Activated B cell treated with CpG ODN at 0.5 μM for 24 hours (primary cell): ENCODE measurements at places on chromosomes 1 and 21. TPM values are rescaled to one million over a fixed set of nuclear protein-coding genes. Genes with fewer than 3 reads are reported as not detected.

- DNase-seq, result no peak
These were observed 6.5 kb downstream of the RIMS3 start for GRCh38 chr1:40658751-40659648.

GRCh38 chr1:28716336-28716735, 20.4 kb upstream of the YTHDF2 start:
- DNase-seq, result no peak

Gene KAZN
- 0.73 and 0.81 TPM in 2 replicates for total RNA-seq

- no peak for DNase-seq
These were observed 177.5 kb downstream of the ASTN1 start for GRCh38 chr1:176987016-176987415.

- no peak for DNase-seq
These were observed 111.1 kb downstream of the PIK3R3 start for GRCh38 chr1:46021046-46021996.

GRCh38 chr1:99656701-99657100, 10.8 kb downstream of the PALMD start:
- no peak for DNase-seq

Gene ANKRD45
- not detected in 2 replicates for total RNA-seq

Gene SNX7
- total RNA-seq, result not detected in 2 replicates

Gene KRTAP11-1
- not detected in 2 replicates for total RNA-seq

GRCh38 chr1:209692745-209693504, 11.7 kb upstream of the HSD11B1 start:
- DNase-seq, result peak; percentile 21

DNA sequence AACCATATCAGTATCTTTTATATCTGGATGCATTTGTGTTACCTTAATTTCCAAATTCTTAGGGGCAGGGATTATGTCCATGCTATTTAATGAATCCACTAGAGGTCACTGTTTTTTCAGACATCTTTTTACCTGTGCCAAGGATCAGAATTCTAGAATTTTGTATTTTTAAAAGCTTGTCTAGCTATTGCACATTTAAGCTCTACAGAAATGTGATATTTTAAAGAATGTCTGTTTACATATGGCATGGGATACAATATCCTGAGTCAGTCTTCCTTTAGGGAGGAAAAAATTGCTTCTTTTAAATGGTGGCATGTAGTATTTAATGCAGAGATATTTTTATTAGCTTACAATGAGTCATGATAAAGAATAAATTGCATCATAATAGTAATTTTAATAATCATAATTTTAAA, 11.3 kb downstream of the RPAP2 start:
- no peak for DNase-seq

DNA sequence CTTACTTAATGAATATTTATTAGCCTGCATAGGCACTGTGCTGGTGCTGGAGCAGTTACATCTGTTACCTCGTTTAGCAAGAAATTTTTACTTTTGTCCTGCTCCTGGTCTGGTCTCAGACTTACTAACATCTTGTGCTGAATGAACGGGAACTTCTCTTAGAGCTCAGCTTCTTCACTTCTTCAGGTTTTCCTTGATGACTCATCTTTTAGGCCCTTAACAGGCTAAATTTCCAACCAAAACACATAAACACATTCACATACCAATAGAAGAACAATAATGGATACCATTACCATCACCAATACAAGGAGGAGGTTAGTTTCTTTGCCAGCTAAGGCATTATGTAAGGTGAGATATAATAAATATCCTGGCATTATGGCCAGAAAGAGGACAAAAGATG, 68.9 kb downstream of the IFI44 start:
- DNase-seq, result no peak

Gene GJA4
- not detected in 2 replicates for total RNA-seq

DNA sequence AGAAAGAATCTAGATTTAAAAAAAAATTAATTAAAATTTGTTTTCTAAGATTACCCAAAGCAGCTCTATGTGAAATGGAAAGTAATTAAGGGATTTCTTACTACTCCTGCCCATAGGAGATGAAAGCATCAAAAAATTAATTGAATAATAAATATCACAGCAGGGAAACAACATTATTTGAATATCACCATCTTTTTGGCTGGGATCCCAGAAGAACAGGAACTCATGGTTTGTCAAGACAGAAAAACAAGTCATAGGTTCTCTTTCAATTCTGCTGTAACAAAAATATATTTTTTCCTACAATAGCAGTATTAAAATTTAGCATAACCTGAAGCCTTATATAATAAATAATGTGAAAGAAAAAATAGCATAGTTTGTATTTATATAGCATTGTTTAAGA, 1713.4 kb downstream of the NCAM2 start:
- no peak for DNase-seq

GRCh38 chr1:1928231-1929101, 9.4 kb upstream of the TMEM52 start:
- DNase-seq, result no peak

DNA sequence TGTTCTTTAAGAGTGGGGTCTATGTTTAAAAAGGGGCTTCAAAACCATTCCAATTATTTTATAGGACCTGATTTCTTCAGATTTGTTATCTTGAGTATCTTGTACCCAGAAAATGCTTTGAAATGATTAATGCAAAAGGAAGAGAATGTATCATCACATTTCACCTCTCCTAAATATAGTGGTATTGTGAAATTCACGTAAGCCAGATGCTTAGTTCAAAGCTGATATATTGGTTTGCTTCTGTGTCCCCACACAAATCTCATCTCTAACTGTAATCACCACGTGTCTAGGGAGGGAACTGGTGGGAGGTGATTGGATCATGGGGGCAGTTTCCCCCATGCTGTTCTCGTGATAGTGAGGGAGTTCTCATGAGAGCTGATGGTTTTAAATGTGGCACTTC, 8.5 kb downstream of the SOAT1 start:
- no peak for DNase-seq

DNA sequence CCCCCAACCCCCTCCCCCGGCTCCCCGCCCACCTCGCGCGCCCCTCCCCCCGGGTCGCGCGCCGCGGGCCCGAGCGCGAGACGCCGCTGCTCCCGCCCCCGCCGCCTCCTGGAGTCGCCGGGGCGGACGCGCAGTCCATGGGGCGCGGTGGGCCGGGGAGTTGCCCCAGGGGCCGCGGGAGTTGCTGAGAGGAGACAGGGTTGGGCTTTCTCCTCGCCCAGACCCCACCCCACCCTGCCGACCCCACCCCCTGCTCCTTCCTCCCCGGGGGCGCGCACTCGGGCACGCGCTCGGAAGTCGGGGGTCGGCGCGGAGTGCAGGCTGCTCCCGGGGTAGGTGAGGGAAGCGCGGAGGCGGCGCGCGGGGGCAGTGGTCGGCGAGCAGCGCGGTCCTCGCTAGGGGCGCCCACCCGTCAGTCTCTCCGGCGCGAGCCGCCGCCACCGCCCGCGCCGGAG, at the start of gene LAMC1:
Gene LAMC1, plus strand, starts transcription at position 275 of the 455 bp plus-strand sequence. CDS start 297 bp downstream, outside the sequence.
- DNase-seq, result peak; percentile 76

GRCh38 chr21:42441963-42442362, 38.3 kb downstream of the UBASH3A start:
- DNase-seq, result no peak

- DNase-seq, result no peak
These were observed 98.1 kb downstream of the SEC16B start for GRCh38 chr1:177871613-177872307.

Gene IGSF9
- not detected in 2 replicates for total RNA-seq

GRCh38 chr1:213014642-213015041, 1.0 kb downstream of the ANGEL2 start:
- no peak for DNase-seq

- DNase-seq, result no peak
These were observed 15.5 kb upstream of the JAK1 start for GRCh38 chr1:64981601-64982533.

Gene SPRR2F
- total RNA-seq, result not detected in 2 replicates

GRCh38 chr1:187655104-187655503, 826.4 kb downstream of the PLA2G4A start:
- DNase-seq, result no peak

GRCh38 chr1:21592086-21592865, 76.9 kb downstream of the RAP1GAP start:
- no peak for DNase-seq

Gene EFNA3
- total RNA-seq, result 1.2 and 1.7 TPM in 2 replicates

GRCh38 chr1:30028939-30029338, 694.4 kb downstream of the MATN1 start:
- no peak for DNase-seq

DNA sequence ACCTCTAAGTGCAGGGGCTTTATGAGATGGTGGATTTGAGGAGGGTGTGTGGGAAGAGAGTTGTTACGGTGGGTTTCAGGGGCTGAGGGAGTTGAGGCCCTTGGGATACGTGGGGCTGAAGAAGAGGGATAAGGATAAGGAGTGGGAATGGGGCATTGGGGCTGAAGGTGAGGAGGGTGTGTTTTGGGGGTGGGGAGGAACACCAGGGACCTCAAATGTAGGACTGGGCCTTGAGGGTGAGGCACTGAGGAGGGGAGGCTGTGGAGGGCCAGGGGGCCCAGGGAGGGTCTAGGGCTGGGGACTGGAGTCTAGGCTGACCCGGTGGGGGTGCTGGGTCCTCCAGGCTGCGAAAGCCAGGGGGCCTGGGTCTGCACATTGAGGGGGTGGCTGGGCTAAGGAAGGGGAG, 1.2 kb upstream of the PLEKHM2 start:
- no peak for DNase-seq

GRCh38 chr1:33852711-33853110, 11.2 kb upstream of the HMGB4 start:
- no peak for DNase-seq

- DNase-seq, result peak; percentile 26
These were observed 1.4 kb downstream of the UCK2 start for GRCh38 chr1:165828669-165829329.

DNA sequence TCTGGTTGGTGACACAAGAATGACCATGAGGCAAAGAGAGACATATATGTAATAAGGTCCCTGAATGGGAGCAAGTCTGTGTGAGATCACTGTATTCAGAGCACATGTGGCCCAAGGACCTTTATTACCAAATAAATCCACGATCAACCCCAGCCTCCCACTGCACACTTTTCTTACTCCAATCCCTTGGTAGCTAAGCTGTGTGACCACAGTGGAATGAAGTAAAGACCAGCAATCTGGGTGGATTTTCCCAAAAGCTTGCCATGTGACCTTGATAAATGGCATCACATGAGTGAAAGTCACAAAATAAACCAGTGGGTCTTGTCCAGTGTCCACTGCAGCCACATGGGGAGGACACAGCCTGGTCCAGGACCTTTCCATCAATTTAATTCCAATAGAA, 36.7 kb upstream of the TLR5 start:
- no peak for DNase-seq

DNA sequence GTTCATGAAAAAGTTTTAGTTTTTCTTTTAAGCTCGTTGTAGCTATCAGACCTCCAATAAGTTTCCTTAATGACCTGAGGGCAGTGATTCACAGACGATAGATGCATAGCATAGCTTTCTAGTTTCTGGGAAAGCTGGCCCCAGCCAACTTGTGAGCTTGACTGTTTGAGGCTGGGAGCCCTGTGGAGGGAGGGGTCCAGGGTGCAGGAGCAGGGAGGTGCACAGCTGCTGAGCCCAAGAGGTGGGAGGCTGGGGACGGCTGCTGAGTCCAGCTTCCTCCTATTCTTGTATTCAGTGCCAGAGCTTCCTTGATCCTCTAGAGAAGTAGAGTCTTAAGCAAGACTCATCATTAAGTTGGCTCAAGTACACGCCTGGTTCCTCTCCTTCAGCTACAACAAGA, 11.0 kb upstream of the AVPR1B start:
- no peak for DNase-seq

GRCh38 chr1:41364442-41365319, 3.4 kb downstream of the FOXO6 start:
- DNase-seq, result no peak

DNA sequence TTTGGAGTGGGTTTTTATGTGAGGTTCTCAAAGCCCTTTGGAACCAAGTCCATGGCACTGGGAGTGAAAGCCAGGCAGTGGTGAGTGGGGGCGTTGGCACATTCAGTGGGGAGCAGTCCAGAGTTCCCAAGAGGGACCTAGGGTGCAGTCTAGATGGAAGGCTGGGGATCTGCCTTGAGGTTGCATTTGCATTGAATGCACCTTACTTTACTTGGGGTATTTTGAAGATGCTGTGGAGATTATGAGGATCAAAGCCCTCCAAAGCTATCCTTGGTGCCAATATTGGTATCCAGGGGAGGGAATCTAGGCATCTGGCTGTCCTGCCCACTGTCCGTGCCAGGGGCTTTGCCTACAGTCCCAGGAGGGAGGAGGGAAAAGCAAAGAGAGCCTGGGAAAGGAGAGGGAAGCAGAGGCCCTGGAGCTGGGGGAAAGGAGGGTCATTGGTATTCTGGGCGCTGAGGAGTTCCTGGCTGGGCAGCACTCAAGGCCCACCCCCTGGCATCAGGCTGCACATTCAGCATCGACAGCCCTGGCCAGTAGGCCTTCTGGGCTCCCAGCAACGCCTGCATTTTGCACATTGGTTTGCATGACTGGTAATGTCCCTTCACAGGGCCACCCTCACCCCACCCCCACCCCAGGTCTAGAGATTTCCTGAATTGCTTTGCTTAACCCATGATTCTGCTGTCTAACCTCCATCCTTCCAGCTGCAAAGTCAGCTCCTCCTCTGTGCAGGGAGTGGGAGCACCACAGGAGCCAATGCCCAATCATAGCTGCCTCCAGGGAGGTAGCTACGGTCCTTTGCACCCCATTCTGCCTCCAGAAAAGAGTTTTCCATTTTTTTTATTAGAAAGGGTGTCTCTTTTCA, 843 bp upstream of the BCAN start:
- no peak for DNase-seq

- DNase-seq, result no peak
These were observed 4.1 kb upstream of the TIAM1 start for GRCh38 chr21:31348188-31348587.

Gene RGS1
- total RNA-seq, result 52.9 and 56.8 TPM in 2 replicates

Gene ZNF593
- 36.0 and 37.1 TPM in 2 replicates for total RNA-seq

DNA sequence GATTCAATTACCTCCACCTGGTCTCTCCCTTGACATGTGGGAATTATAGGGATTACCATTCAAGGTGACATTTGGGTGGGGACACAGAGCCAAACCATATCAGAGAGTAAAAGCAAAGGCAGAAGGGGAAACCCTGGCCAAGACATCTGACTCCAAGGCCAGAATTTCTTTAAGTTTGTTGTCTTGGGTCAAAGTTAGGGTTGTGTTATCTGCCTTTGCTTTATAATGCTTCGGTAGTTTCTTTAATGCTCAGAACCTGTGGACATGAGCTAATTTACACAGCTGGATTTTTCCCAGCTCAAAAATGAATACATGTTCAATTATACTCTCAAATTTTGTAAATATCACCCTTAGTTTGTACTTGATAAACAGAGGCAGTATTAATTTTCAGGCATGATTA, 1074.4 kb downstream of the ADGRL2 start:
- DNase-seq, result no peak

GRCh38 chr21:20377250-20377649, 621.0 kb upstream of the NCAM2 start:
- no peak for DNase-seq

Gene DLGAP3
- total RNA-seq, result 3.9 and 6.0 TPM in 2 replicates

Gene ANGEL2
- total RNA-seq, result 54.1 and 63.3 TPM in 2 replicates

Gene OPTC
- total RNA-seq, result not detected in 2 replicates

GRCh38 chr1:45535988-45536766, 14.4 kb upstream of the AKR1A1 start:
- DNase-seq, result no peak

Gene FMN2
- not detected in 2 replicates for total RNA-seq
